ENCODE measurements at places on chromosomes 1 and 21. TPM values are rescaled to one million over a fixed set of nuclear protein-coding genes. Genes with fewer than 3 reads are reported as not detected.
A peak's percentile ranks its signal among the peaks of the same experiment; 100 is the strongest.

BATF3 gene
- 1.6 TPM for total RNA-seq

TMEM269 gene
- not detected for total RNA-seq

DNA sequence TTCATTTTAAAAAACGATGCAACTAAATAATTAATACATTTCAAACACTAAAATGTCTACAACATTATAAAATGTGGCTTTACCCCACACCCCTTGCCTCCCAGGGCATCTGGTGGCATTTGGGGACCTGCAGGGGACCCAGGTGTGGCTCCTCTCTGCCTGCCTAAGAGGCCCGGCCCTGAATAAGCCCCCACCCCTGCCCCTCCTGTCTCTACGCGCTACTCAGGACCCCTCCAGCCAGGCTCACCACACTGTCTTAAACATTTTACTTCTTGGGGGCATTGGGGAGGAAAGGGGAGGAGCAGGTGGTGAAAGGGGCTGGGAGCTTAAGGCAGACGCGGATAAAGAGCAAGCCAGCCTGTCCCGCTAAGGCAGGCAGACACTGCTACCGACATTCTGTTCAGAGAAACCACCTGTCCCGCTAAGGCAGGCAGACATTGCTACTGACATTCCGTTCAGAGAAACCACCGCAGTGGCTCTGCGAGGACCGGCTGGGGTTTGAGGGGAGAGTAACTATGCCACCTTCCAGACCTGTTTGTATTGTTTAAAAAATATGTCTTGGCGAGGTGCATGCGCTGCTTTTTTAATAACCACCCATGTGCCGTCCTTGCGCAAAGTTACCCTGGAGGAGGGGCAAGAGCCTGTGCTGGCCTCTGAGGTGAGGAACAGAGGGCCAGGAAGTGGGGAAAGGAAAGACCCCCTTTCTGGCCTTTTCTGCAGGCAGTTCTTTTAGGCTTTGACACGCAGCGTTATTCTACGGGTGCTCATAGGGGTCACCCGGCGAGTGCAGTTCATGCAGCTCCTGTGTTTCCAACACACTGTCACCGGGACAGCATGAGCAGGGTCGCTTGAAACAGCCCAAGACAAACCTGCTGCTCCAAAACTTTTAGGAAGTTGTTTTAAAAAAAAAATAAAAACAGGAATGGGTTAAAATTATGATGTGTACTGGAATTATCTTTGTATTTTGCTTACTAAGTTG lies 51.3 kb upstream of the RIPK4 start:
- DNase-seq = no peak

DNA sequence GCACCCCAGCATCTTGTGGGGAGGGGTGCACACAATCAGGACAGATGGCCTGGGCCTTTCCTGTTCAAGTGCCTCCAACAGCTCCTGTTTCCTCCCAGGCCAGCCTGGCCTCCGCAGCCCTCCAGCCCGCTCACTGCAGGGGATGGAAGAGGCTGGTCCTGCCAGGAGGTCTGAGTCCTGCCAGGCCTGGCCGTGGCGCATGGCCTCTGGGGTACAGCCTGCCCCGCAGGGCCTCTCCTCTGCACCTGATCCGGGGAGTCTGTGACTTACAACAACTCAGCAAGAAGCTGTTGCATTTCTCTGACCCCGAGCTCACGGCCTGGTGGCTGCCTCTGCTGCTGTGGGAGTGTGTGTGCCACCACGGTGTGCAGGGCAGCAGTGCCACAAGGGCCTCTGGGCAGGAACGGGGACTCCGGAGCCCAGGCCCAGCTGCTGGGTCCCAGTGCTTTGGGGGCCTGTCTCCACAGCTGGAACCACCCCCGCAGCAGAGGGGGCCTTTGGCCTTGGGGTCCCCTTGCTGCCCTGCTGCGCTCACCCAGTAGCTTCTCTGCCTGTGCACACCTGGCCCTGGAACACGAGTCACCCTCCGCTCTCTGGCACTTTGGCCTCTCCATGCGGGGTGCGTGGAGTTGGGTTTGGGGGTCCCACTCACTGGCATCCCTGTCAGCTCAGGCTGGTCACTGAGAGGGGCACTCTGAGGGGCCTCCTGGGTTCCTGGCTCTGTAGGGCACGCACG lies 17.4 kb upstream of the LRRC3 start:
- DNase-seq = peak; percentile 15

NEXN gene
- 365 TPM for total RNA-seq

GRCh38 chr1:12019858-12020509 lies 686 bp downstream of the MIIP start:
- DNase-seq = no peak

DNA sequence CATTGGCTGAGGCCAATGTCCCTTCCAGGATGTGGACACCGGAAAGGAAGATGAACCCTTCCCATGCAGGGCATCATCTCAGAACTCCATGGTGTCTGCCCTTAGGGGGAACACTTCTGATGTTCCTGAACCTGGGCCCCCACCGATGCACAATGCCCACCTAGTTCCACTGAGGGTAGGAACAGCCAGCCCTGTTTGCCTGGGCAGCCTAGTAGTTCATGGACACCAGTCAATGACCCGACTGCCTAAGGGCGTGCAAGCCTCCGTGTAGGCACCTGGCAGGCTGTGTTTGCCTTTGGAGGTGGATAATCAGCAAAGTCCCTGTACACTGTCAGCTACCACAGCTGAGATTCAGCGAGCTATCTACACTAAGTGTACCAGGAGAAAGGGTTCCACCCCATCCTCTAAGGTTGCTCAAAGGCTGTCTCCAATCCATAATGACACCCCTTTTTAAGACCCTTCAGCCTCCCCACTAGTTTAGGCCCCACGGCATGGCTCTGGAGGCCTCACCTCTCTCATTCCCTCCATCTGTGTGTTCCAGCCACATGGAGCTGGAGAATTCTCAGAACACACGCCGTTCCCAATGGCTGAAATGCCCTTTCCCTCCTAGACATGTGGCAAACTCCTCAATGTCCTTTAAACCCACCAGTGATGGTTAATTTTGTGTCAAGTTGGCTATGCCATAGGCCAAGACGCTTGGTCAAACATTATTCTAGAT lies 124.8 kb upstream of the EDN2 start:
- DNase-seq = no peak

- peak; percentile 39 for DNase-seq
These were observed 417.0 kb upstream of the ESRRG start for GRCh38 chr1:217140041-217140901.

DNA sequence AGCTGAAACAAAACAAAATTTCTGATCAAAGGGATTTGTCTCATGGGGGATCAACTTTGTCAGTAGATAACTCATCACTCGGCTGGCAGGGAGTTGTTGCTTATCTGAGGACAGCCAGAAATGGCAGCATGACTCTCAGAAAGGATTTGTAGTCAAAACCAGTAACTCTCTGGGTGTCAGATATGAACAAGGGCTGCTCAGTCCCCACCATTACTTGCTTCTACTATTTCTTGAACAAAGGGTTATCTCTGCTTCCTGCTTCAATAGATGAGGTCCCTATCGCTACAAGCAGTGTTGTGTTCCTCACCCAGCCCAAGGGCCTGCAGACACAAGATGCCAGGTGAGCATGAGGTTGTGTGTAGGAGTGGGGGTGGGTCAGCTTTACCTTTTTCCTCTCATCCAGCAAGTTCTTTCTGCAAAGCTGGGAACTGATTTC lies 116.2 kb downstream of the PTBP2 start:
- no peak for DNase-seq

GRCh38 chr1:181984006-181984405 lies 77.5 kb downstream of the ZNF648 start:
- DNase-seq = no peak

- DNase-seq = no peak
These were observed 115.5 kb downstream of the MIS18A start for GRCh38 chr21:32163386-32163785.

GRCh38 chr1:16199157-16199501 lies 13.3 kb downstream of the ARHGEF19 start:
- no peak for DNase-seq

GRCh38 chr1:27203946-27204345 lies 30.5 kb upstream of the WDTC1 start:
- DNase-seq = no peak

- no peak for DNase-seq
These were observed 200.0 kb downstream of the SLC45A1 start for GRCh38 chr1:8517661-8518489.

GRCh38 chr1:207321790-207322645 lies 540 bp downstream of the CD55 start:
- DNase-seq = no peak

ACOT11 gene
- total RNA-seq = 48.9 TPM

DNA sequence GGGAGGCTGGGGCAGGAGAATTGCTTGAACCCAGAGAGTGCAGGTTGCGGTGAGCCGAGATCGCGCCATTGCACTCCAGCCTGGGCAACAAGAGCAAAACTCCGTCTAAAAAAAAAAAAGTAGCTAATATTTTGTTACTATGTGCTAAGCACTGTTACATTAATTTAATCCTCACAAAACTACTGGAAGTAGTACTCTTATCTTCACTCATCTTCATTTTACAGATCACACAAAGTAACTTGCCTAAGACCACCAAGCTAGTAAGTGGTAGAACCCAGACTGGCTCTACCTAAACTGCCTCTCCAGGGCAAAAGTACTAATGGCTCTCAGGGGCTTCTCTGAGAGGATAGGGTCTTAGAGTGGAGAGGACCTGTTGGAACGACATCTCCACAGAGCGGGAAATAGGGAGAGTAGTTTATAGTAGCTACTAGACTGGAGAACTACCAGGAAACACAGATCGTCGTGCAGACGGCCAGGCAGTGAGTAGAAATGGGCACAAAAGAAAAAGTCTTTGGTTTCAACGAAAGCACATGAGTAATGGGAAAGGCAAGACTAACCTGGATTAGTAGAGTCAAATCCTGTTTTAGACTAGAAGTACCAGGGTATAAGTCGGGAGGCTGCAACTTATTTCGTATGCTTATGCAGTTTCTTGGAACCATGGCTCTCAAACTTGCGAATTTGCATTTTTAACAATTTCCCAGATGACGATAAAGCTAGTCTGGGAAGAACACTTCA lies 1.4 kb downstream of the CLCC1 start:
- DNase-seq = no peak

DNA sequence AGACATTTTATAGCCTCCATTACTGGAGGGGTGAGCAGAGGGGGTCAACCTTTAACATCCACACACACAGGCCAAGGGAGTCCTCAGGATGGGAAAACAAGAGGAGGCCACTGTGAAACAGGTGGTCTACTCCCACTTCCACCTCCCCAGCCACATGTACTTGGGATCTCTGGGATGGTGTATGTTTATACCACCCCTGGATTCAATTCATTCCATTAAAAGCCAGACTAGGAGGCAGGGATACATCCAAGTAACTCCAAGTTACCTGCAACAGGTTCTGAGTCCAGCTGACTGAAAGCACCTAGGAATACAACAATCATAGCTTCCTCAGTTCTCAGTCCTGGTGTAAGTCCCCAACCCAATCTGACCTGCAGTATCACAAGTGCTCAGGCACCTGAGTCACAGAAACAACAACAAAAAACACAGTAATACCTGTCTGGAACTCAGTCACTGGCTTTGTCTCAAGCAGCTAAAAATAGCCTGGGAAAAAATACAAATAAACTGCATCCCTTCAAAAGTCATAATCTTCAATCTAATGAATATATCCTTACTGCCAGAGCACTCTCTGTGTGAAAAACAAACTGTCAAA lies 9.8 kb downstream of the ERI3 start:
- DNase-seq = no peak

GRCh38 chr1:23551849-23552248 lies 7.5 kb downstream of the ID3 start:
- DNase-seq = no peak

KIF21B gene
- 0.45 TPM for total RNA-seq

- no peak for DNase-seq
These were observed 387.3 kb downstream of the RYR2 start for GRCh38 chr1:237429252-237429651.

SMPDL3B gene
- not detected for total RNA-seq

DNA sequence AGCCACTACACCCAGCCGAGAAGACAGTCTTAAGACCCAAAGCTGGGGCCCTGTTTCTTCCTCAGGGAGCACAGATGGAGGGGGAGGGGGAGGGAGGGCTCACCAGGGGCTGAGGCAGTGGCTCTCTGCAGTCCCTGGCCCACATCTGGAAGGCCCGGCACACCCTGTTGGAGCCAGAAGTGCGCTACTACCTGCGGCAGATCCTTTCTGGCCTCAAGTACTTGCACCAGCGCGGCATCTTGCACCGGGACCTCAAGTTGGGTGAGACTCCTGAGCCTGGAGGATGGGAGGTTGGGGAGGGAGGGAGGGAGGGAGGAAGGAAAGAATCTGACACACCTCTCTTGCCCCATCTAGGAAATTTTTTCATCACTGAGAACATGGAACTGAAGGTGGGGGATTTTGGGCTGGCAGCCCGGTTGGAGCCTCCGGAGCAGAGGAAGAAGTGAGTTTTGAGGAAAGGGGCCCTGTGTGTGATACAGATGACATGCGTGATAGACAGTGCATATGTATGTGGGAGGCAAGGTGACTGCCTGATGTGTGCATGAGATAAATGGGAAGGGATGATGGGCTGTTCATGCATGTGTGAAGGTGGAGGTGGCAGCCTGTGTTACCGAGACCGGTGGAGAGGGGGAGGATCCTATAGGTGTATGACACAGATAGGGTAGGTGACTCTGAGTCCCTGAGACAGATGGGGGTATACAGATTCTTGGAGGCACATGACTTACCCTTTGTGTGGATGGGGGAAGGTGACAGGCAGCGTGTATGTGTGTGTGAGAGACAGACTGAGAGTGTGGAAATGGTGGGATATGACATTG lies 1.5 kb downstream of the PLK3 start:
- DNase-seq = no peak

- DNase-seq = peak; percentile 42
These were observed 1.1 kb downstream of the MIA3 start for GRCh38 chr1:222618880-222619596.
